Activated CD4-positive, alpha-beta T cell treated with anti-CD3 and anti-CD28 coated beads for 24 hours (primary cell): ENCODE measurements at places on chromosomes 3 and 15.
A peak's percentile ranks its signal among the peaks of the same experiment; 100 is the strongest.

DNA sequence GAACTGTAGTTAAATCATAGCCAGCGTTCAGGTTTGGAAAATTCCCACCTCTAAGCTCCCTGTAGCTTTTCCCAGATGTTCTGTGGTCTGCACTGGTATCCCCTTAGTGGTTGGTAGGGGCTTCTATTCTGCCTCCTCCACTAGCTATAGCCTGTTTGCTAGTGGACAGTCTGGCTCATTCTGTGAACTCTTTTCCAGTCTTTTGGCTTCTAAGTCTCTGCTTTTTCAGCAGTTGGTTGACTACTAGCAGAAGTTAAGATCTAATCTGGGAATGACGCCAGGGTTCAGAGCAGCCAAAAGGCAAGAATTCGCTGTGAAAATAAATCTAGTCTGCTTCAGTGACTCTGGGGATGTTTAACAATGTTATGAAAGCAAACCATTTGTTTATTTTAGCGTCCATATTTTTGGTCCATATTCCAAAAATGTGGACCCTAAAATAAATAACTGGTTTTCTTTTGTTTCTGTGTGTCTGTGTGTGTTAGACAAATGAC is 73.7 kb upstream of the WDR72 start:
- no peak for DNase-seq

DNA sequence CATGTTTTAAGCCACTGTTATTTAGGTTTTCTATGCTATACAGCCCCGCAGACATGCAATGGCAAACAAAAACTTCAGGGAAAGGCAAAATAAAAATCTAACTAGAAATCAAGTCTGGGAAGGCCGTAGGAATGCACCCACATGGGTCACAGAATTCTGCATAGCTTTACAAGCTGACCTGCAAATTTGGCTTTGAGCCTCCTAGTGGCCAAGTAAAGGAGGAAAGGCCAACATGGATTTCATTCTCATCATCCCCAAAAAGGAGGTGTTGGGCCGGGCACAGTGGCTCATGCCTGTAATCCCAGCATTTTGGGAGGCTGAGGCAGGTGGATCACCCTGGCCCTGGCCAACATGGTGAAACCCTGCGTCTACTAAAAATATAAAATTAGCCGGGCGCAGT is 124.3 kb downstream of the FBLN2 start:
- no peak for DNase-seq

DNA sequence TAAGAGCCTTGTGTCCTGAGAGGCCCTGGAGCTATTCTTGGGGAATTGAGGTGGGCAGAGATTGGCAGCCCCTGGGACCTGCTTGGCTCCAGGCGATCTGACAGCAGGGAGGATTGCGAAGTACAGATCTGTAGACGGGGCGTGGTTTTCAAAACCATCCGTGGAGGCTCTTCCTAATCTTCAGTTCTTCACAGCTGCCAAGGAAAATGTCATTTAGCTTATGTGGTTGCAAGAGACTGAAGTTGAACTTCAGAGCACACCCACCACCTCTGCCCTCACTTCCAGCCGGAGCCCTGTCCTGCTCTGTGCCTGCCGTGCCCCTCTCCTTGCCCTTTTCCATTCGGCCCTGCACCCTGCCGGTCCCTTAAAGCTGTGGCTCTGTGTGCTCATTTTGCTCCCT is 12.9 kb downstream of the NISCH start:
- no peak for DNase-seq

- no peak for DNase-seq
Observed at GRCh38 chr15:46365572-46365971, 730.7 kb downstream of the SQOR start.

GRCh38 chr3:119586733-119587172 is 7.5 kb downstream of the ADPRH start:
- DNase-seq = no peak

DNA sequence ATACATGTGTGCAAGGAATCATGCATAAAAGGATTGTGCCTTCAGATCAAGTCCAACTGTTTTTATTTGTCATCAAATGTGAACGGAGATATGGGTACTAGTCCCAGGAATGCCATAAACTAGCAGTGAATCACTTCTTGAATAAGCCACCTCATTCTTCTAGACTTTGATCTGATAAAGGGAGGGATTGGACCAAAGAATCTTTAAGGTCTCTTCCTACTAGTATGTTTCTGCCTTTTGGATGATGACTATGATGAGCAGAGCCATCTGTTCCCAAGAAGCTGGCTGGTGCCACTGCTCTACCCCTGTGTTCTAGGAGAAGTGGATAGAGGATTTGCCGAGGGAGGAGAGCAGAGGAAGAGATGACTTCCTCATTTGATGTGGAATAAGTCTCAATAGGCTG is 28.8 kb upstream of the UACA start:
- DNase-seq = no peak

DNA sequence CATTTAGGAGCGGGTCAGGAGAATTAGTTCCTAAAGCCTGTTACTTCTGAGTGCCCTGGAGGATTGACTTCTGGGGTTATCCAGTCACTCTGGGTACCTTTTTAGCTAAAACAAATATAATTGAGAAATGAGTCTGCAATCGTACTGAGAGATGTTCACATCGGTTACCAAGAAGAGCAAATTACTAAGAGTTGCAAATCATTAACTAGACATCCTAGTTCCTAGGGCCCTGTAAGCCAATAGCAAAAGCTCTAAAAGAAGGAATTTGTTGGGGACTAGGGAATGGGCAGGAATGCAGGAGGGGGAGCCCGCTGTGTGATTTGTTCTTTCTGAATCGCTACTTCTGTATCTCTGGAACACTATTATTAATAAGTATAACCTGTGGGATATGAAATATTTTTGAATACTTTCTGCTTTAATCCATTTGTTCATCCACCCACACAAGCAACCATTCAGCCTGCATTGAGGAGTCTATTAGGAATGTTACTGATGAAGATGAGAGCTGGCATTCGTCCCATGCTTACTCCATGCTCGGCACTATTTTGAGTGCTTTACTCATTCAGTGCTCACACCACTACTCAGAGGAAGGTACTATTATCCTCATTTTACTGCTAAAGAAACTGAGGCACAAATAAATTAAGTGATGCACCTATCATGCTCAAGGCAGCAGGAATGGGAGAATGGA is 31.5 kb upstream of the KY start:
- DNase-seq = no peak

GRCh38 chr3:65751123-65751700 is 287.5 kb downstream of the MAGI1 start:
- DNase-seq = peak; percentile 2

- DNase-seq = no peak
Observed at GRCh38 chr15:74055804-74056203, 26.5 kb downstream of the GOLGA6A start.

GRCh38 chr15:45106002-45106790 is 7.8 kb downstream of the DUOX2 start:
- no peak for DNase-seq

DNA sequence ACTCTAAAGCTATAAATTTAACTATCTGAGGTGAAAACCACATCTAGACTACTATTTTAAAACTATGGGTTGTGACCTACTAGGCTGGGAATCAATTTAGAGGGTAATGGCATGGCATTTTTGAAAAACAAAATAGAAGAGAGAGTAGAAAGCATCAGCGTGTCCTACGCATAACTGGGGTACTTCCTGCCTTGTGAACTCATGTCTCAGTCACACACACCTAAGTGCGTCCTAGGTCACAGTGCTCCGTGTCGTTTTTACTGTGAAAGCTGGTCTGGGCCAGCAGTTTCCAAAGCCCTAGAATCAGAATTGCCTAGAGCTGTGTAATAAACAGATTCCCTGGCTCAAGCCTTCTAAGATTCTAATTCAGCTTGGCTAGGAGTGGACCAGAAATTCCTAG is 32.3 kb downstream of the RFT1 start:
- DNase-seq = no peak

- no peak for DNase-seq
Observed at GRCh38 chr3:43998836-43999727, 242.6 kb upstream of the TOPAZ1 start.

GRCh38 chr3:102354818-102355515 is 79.8 kb upstream of the ZPLD1 start:
- no peak for DNase-seq

- no peak for DNase-seq
Observed at GRCh38 chr3:49134471-49135265, 1.8 kb upstream of the LAMB2 start.

GRCh38 chr3:45464336-45465170 is 76.2 kb downstream of the LARS2 start:
- no peak for DNase-seq

- DNase-seq = no peak
Observed at GRCh38 chr3:127706312-127706711, 33.6 kb downstream of the ABTB1 start.
